ENCODE measurements at places on chromosomes 4 and X.

- DNase-seq = no peak
Observed at GRCh38 chr4:3217266-3217665, 31.7 kb upstream of the MSANTD1 start.

- DNase-seq = peak; percentile 11
Observed at GRCh38 chr4:6230827-6231662, 30.7 kb upstream of the JAKMIP1 start.

DNA sequence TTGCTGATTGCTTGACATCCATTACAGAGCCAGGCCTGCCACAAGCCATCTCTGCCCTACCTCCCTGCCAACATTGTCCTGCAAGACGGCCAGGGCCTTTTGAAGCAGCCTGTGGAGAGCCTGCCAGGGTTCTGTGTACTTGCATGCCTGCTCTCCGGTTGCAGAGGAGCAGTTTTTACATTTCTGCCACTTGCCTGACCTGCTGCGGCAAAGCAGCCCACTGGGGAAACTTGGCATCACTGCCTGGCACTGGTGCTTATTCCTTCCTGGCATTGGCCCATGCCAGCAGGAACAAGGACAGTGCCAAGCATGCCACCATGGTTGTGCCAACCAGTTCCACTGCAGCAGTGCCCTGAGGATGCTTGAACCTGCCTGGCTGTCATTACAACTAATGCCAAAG, 167.1 kb downstream of the NHS start:
- no peak for DNase-seq

GRCh38 chr4:76515975-76516843, 81.2 kb downstream of the SHROOM3 start:
- no peak for DNase-seq

DNA sequence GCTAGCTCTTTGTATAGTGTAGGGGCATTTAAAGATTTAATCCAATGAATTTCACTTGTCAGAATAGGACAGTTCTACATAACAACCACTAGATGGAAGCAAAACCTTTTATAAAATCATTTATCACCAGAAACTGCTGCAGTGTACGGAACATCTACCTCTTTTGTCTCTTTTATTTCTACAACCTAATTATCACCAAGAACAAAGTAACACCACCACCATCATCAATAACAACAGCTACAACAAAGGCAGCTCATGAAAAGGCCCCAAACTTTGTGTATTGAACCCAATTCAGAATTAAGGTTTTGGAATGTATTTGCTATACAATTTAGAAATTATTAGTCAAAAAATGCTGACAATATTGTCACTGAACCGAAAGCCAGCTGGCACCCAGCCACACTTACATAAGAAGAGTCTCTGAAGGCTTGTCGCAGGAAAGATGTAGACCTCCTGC, 260.9 kb upstream of the RPS6KA3 start:
- no peak for DNase-seq

GRCh38 chr4:2252530-2253091, 9.3 kb downstream of the MXD4 start:
- DNase-seq = no peak

DNA sequence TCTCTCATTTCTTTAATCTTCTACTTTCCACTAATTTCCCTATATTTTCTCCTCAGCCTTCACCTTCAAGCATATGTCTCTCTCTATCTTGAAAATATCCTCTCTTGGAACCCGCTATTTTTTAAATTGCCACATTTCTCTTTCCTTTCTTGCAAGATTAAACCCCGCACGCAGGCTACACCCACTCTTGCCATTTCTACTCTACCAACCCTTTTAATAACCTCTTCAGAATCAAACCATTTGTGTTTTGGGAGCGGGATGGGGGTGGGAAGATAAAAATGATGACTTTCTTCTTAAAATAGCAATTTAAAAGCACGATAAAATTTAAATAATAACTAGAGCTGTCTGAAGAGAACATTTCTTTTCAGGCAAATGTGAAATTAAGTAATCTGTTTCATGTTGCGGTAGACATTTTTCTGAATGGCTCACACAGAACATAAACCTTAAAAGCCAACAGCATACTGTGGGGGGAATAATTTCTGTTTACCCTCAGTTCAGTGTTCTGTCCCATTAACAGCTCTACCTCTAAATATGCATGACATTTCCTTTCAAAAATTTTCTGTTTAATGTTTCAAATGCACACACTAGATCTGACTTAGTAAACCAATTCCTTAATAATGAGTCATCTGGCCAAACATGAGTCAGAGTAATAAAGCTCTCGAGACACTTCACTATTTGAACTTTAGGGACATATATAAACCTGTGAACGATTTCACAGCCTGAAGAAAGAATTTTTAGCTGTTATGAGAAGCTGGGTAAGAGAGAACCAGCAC, 20.5 kb downstream of the ARSJ start:
- DNase-seq = no peak

DNA sequence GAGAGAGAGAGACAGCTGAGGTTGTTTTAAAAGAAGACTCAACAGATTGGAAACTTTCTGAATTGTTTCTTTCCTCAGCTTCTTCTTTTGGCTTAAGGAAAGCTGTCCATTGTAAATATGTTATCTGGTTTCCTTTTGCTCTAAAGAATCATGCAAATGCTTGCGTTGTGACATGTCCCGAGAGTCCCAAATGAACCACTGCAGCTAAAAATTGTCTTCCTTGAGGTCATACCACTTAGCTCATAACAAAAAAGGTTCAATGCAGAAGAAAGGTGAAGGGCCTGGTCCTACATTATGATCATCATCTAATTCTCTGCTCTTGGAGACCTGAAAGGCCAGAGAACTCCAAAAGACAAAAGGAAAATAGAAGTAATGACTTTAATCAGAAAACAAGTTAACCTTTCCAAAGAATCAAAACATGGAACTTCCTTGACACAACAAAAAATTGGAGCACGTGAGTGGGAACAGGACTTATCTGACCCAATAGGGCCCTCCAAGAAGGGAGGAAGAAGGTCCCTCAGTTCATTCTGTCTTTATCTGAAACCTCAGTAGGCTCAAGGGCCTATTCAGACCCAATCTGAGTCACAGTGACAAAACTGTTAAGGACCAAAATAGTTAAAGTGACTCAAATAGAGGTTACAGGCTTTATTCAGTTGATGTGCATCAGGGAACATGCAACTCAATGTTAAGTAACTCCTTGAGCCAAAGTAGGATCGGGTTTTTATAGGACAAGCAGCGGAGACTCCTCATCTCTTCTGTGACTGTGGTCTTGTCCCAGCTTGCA, 14.7 kb upstream of the VSIG1 start:
- DNase-seq = no peak

- no peak for DNase-seq
Observed at GRCh38 chr4:176718881-176719280, 73.8 kb downstream of the VEGFC start.

- DNase-seq = no peak
Observed at GRCh38 chr4:23720556-23720955, 169.3 kb downstream of the PPARGC1A start.

DNA sequence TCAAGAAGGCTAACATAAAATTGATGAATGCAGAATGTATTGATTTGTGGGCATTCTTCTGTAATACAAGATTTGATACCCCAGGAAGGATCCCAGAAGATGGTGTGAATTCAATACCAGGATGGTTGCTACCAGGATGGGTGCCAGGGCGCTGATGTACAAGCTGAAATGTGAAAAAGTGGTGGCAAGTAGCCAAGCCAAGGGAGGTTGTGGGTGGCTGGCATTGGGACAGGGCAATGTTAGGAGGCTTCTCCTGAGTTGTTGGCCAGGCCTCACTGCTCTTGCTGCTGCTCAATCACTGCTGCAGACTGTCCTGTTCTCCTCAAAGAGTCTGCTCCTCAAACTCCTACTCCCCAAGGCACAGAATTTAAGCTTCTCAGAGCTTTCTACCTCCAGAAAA, 77.1 kb downstream of the RBM46 start:
- DNase-seq = no peak

GRCh38 chr4:154088741-154089140, 299.9 kb upstream of the SFRP2 start:
- no peak for DNase-seq

GRCh38 chr4:164337219-164337944, 416.5 kb upstream of the SMIM31 start:
- no peak for DNase-seq

- DNase-seq = no peak
Observed at GRCh38 chrX:720825-721224, 90.2 kb downstream of the SHOX start.

DNA sequence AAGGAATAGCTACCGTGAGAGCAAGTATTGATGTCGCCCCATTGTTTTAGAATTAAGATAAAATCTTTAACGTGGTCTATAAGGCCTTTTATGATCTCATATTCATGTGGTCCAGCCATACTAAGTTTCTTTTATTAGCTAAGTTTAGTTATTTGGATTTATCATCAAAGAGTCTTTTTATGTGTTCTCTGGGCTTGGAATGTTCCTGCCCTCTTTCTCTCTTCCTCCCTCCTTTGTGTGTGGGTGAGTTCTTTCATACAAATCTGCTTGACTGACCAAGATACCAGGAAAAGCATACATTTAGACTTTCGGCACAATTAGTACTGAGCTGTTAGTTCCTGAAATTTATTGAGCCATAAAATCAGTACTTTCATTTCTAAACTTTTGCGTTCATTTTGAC, 11.3 kb downstream of the TDO2 start:
- no peak for DNase-seq

DNA sequence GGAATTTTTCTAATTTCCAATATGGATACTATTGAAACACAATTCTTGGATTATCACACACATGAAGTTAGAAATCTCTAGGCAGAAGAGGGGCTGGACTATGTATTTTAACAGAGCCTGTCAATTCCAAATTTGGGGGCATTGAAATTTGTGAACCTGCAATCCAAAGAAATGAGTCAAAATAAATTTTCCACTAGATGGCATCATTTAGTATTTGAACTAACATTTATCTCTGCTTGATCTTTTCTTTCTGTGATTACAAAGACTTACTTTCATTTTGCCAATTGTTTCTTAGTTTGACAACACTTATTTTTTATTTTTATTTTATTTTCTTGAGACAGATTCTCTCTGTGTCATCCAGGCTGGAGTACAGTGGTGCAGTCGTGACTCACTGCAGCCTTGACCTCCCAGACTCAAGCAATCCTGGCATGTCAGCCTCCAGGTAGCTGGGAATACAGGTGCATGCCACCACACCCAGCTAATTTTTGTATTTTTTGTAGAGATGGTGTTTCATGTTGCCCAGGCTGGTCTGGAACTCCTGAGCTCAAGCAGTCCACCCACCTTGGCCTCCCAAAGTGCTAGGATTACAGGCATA, 2.7 kb upstream of the PYURF start:
- no peak for DNase-seq

DNA sequence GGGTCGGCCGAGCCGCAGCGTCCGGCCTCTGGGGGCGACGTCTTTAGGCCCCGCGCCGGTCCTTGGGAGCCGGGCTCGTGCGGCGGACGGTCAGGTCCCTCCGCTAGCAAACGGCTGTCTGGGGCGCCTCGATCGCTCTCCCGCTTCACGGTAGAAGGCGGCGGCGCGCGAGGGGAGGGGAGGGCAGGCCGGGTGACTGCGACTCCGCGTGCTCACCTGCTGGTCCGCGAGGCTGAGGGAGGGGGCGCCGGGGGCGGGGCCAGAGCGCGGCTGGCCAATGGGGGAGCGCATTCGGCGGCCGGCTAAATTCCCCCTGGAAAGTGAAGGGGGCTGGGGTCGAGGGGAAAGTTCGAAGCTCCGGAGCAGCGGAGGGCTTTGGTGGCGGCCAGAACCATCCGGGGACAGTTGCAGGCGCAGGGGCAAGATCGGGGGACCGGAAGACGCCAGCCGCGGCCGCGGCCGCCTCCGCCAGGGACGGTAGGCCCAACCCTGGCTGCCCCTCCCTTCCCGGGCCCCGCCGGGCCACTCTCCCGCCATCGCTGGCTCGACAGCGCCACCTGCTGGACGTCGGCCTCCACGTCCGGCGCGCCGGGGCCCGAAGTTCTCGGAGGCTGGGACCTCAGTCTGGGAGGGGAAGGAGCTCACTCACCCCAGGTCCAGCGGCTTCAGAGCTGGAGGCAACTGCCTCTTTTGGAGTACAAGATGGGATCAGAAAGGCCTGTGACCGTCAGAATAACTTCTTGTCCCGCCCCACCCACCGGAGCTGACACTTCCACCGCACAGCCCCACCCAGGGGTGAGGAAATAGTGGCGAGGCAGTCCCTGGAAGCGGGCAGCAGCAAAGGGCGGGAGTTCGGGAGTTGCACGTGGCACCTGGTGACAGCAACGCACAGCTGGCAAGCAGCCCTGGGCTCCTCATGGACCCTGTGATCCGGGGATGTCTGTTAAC, 49.9 kb downstream of the ELF4 start:
- DNase-seq = peak; percentile 88

- no peak for DNase-seq
Observed at GRCh38 chrX:71992711-71993110, 82.1 kb downstream of the NHSL2 start.

GRCh38 chr4:122017296-122017695, 65.4 kb upstream of the TRPC3 start:
- no peak for DNase-seq

DNA sequence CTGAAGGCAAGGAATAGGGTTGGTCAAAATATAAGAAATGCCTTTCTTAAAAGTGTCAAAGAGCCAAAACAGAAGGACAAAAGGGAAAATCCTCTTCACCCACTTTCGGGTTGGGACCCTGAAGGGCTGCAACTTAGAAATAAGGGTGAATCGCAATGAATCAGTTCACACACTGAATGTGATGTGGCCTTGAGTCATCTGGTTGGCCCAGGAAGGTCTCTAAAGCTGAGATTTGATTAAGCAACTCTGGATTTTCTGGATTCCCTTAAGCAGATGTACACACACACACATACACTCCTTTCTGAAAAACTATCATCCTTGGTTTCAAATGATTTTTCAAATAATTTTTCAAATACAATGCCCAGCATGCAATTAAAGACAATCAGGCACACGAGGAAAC, 13.1 kb downstream of the TAB3 start:
- DNase-seq = no peak

GRCh38 chr4:110614173-110614963, 8.5 kb downstream of the PITX2 start:
- DNase-seq = no peak

GRCh38 chr4:183658362-183659028, 490 bp downstream of the RWDD4 start:
- no peak for DNase-seq

DNA sequence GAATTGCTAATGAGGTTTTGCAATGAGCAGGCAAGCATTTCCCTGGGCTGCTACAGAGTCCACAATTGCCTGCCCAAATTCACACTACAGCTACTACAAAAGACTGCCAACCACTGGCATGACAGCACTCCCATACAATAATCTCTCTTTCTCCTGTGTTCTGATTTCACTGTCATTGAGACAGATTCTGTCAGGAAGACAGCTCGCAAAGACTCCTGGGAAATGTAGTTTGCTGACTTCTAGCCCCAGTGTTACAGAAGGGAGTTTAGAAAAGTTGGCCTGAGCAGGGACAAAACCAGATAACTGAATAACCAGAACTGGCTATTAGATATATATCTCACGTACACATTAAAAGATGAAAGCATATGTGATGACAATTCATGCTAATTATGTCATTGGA, 1231.3 kb upstream of the PRKX start:
- DNase-seq = no peak
